Stimulated activated CD4-positive, alpha-beta T cell treated with anti-CD3 and anti-CD28 coated beads, Interleukin-4, amount 100 ng/mL, for 24 hours (primary cell): ENCODE measurements at places on chromosomes 5 and 9.

DNA sequence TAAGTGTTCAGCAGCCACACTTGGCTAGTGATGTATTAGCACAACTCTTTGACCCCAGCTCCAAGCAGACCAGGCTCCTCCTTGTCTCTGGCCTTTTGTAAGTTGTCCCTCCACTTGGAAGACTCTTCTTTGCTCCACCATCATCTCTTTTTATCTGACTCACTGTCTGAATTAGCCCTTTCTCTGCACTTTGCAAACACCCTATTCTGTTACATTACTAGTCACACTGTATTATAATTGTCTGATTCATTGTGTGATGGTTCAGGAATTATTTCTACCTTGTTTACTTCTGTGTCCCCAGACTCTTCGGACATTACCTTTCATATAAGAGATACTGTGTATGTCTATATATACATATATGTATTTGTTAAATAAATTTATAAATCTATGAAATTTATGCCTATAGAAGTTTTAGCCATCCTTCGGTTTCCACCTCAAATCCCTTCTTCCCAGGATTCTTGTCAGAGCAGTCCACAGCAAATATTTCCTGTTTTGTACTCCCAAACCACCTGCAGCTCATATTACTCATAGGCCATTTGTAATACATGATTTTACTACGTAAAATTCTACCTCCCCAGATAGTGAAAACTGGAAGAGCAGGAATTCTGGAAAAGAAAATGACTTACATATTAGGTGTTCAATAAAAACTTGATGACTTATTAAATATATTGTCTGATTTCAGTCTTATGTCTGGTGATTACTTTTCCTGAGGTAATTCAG, 69.0 kb downstream of the MTAP start:
- no peak for DNase-seq

DNA sequence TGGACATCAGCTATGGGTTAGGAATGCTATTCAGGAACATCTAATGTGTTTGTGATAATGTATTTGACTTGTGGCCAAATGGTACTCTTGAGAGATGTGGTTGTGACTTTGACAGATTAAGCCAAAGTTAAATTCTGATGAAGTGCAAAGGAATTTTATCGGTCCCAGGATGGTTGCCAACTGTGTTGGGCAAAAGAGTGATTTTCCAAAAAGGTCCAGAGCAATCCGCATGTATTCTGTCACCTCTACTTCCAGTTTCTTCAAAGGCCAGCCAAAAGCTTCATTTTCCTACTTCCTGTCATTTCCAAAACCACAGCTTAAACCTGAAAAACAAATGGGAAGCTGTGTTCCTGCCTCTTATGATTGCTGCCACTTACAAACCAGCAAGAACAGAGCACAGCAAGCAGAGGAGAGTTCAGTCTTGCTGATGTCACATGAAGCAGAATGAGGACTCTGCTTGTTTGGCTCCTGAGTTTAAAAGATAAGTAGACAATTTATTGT, 59.8 kb downstream of the MARCHF3 start:
- no peak for DNase-seq

DNA sequence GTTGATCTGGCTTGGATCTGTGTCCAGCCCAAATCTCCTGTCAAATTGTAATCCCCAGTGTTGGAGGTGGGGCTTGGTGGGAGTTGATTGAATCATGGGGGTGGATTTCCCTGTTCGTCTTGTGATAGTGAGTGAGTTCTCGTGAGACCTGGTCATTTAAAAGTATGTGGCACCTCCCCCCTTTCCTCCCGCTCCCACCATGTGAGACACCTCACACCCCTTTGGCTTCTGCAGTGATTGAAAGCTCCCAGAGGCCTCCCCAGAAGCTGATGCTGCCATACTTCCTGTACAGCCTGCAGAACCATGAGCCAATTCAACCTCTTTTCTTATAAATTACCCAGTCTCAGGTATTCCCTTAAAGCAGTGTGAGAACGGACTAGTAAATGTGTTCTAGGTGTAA, 117.3 kb upstream of the PTCH1 start:
- DNase-seq, result no peak

DNA sequence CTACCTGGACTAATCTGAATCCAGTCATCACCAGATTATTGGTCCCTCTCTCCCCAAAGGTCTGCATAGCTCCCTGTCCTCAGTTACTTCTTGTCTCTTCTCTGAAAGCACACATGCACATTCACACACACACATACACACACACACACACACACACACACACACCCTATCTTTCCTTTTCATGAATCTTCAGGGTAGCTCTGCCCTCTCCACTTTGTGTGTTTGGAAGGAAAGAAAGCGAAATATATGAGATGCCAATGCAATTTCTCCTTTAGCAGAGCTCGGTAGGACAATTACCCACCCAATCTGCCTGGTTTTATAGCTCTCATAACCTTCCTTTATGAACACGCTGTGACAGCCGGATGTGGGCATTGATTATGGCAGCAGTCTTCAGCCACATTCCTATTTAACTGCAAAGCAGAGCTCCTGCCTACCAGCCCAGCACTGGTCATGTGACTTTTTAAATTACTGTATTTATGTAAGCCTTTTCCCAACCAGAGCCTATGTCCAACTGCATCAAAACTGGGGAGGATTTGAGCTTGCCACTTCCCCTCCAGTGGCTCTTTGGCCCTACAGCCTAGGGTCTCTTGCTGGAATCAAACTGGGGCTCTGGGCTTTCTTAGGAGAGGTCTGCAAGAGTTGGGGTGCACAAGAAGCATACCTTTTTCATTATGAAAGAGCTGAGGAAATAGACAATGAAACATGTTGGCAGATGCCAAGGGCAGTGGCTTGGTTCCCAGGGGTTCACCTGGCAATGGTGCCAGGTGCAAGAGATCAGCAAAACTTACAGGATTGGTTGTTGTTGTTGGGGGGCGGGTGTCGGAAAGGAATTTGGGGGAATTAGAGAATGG, 20.8 kb upstream of the MATR3 start:
- DNase-seq, result no peak

DNA sequence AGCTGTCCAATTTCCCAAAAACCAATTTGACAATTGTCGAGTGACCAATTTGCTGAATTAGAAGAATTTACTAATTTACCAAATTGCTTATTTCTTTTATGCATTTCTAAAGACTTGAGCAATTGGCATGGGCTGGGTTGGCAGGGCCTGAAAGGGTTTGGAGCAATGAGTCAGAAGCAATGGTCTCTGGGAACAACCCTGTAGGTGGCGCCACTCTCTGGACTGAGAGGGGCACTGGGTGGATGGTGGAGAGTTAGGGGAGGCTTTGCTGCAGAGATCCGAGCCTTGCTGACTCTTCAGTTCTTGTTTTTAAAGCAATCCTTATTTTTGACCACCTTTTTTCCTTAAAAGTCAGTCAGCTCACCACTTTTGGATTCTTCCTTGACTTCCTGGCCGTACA, 71.5 kb upstream of the RPS23 start:
- peak; percentile 38 for DNase-seq

DNA sequence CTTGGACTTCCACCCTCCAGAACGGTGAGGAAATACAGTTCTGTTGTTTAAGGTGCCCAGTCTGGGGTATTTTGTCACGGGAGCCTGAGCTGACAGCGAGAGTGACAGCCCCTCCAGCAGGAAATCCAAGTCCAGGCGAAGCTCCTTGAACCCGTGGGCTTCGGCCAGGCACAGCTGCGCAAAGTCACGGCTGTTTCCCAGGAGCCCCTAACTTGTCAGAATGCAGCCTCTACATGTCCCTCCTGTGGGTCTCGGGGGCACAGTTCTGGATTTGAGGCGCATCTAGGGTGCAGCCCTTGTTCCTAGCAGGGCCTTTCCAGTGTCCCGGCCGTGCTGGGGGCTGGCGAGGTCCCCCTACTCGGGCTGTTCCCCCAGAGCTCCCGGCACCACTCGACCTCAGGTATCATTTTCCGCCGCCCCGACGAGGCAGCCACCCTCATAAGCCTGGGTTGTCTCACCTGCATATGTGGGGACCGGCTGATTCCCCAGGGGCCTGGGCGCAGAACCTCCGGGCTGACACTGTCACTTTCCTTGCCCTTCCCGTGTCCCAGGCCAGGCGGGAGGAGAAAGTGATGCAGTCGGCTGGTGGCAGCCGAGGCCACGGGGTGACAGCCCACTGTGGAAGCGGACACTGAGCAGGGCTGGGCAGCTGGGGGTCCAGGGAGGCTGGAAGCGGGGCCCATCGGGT, 4.5 kb downstream of the LCN8 start:
- DNase-seq, result no peak

- DNase-seq, result no peak
Observed at GRCh38 chr9:81874931-81875330, 53.3 kb upstream of the SPATA31D4 start.

- no peak for DNase-seq
Observed at GRCh38 chr9:134379831-134380365, 53.6 kb downstream of the RXRA start.

DNA sequence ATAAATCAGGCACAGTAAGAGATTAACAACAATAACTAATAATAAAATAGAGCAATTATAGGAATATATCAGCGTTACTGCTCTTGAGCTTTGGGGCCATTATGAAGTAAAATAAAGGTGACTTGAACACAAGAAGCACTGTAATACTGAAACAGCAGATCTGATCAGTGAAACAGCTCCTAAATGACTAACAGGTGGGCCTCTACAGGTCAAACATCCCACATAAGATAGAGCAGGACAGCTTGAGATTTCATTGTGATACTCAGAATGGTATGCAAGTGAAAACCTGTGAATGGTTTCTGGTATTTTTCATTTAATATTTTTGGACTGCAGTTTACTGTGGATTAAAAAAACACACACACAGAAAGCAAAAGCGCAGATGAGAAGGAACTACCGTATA, 24.0 kb upstream of the MAP3K1 start:
- no peak for DNase-seq

- DNase-seq, result no peak
Observed at GRCh38 chr5:36584009-36584875, 22.2 kb upstream of the SLC1A3 start.

DNA sequence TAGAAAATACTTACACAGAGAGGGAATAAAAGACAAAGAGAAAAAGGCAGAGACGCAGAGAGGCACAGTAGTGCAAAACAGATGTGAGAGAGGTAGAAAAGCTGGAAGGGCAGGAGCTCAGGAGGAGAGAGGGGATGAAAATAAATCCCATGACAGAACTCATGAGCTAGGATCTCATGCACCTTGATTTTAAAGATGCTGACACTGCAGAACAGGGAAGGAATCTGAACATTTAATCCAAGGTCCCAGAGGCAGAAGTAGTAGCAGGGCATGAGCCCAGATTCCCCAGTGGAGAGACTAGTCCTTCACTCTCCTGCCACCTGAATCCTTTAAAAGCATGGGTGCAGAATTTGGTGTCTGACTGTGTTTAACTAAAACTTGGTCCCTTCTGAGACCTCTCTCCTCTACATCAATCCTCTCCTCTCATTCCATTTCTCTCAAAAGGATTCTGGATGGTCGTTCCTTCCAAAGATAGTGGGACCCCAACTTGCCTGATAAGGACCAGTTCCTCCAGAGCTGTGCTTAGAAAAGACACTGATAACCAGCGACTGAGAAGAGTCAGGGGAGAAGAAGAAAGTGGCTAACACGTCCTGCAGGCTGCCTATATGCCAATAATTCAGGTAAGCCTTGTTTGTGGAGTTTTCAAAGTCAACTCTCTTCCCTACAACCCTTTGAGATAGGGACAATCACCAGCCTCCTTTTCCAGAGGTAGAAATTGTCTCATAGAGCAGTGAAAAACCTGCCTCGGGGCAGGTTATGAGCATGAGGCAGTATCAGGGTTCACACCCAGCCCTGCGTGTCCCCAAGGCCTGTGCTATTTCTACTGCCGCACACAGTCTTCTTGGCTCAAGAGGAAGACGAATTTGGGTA, 203.2 kb upstream of the TRIM32 start:
- DNase-seq, result no peak

GRCh38 chr5:9482381-9482780, 63.5 kb downstream of the SEMA5A start:
- DNase-seq, result no peak

DNA sequence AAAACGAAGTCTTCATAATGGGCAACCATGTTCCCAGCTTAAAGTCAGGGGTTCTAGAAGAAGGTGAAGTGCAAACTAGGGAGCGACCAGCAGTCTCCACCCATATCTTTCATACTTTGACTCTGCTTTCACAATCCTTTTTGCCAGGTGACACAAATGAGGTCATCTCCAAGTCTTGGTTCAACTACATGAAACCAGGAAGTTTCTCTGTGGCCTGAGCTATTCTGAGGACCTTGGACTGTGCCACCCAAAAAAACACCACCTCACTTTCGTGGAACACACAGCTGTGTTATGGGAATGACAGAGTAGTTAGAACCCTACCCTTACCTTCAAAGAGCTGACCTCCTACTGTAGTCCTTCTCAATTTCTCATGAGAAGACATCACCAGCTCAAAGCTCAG, 309.2 kb downstream of the AGTPBP1 start:
- DNase-seq, result no peak

DNA sequence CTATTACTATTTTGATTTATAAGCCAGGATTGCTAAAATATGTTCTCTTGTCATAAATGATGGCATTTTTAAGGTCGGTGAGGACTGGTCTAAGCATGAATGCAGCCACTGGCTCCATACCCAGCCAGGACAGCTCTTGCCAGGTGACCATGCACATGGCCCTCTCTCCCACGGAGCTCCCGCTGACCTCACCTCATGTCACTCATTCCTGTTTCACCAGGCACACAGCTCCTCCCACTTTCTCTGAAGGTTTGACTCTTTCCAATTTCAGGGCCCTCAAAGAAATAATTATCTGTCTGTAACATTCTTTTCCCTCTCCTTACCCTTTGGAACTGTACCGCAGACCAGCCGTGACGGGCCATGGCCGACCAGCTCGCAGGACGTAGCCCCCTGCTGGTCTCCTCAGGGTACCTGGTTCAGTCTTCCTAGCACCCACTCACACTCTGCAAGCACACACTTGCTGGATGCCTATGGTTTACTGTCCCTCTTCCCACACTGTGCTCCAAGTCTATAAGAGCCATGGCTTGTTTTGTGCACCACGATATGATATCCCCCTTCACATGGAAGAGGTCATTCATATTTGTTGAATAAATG, 72.5 kb downstream of the LIFR start:
- DNase-seq, result no peak

DNA sequence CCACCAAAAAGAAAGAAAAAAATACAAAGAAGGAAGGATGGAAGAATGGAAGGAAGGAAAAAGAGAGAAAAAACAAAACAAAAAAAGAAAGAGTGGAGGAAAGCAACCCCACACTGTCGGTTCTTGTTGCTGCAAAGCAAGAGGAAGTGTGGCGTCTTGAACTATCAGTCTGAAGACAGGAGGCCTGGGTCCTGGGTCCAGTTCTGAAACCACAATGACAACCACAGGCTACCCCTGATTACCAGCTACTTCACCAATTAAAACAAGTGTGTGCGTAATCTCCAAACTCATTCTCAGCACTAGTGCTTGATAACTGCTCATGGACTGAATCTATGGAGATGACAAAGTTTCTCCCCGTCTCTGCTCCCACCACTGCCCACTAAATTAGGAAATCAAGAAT, 93.7 kb downstream of the RASEF start:
- DNase-seq, result no peak
